ENCODE measurements at places on chromosomes 2 and 18.
A peak's percentile ranks its signal among the peaks of the same experiment; 100 is the strongest.

- no peak for DNase-seq
Observed at GRCh38 chr2:149768320-149768799, 180.8 kb upstream of the MMADHC start.

- no peak for DNase-seq
Observed at GRCh38 chr18:1361936-1362335, 457.3 kb downstream of the ADCYAP1 start.

GRCh38 chr2:172445851-172446250 is 18.5 kb downstream of the ITGA6 start:
- no peak for DNase-seq

DNA sequence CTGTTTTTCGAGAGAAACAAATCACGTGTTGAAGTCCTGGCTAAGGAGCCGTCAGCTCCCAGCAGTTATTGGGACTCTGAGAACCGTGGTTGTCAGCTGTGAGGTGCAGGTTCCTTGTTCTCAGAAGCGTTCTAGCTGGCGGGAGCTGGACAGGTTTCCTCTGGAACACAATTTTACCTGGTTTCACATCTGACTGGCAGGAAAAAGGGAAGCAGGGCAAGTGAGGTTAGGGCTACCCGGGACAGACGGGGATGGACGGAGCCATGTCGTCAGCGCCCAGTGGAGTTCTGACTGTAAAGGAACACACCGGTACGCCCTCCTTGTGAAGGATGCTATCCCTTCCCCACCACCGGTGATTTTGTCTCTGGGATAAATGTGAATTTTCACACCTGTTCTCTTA is 26.1 kb downstream of the ITGB1BP1 start:
- no peak for DNase-seq

DNA sequence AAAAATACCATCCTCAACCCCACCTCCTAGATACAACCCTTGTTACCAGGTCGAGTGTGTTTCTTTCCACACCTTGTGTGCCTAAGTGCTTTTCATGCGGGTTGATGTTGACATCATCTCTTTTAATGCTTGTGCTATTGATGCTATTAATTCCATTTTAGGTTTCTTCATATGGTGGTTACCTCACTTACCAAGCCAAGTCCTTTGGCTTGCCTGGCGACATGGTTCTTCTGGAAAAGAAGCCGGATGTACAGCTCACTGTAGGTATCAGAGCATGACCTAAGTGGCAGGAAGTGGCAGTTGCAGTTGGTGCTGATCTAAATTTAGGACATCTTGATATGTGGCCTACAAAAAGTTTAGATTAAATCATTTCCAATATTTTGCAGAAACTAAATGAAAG is 149.9 kb upstream of the TTC39C start:
- DNase-seq: no peak

- no peak for DNase-seq
Observed at GRCh38 chr2:29281086-29281915, 166.1 kb downstream of the CLIP4 start.

- peak; percentile 7 for DNase-seq
Observed at GRCh38 chr2:121080013-121080772, 204.8 kb downstream of the TFCP2L1 start.

DNA sequence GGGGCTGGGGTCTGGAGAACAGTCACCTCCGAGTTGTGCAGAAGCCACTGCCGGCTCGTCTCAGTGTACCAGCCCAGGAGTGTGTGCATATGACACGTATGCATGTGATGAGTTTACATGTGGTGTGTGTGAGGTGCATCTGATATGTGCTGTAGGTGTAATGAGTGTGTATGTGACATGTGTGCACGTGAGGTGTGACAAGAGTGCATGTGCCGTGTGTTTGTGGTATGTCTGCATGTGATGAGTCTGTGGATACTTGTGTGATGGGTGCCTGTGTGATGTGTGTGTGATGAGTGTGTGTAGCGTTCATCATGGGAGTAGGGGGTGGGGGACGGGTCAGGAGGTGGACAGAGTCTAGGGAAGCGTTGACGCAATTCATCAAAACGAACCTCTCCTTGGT is 12.8 kb downstream of the NTSR2 start:
- DNase-seq: no peak

DNA sequence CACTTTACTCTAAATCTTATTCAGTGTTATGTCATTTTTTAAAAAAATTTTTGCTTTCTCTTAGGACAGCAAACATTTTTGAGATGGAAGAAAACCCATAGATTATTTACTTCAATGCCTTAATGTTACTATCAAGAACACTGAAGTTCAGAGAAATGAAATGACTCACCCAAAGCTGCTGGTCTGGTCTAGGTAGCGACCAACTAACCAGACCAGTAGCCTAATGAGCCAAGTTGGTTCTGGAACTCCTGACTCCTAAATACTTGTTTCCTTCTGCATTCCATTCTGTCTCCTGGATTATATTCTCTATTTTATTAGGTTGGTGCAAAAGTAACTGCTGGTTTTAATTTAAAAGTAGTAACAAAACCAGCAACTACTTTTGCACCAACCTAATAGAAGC is 35.4 kb downstream of the SLC8A1 start:
- DNase-seq: no peak
